Lung (tissue), 17 donors: ENCODE measurements at places on chromosomes 3 and 15.
A peak's percentile ranks its signal among the peaks of the same experiment; 100 is the strongest.

- H3K4me3 ChIP-seq, result no peak overlapping the region
- H3K36me3 ChIP-seq, result peaks cover 12% of the 10 kb centered on the region
- no peak for DNase-seq
- no peaks in the 10 kb centered on the region for H3K27me3 ChIP-seq
- no peak overlapping the region for H3K27ac ChIP-seq
Observed at GRCh38 chr3:66409771-66410754, 90.8 kb downstream of the LRIG1 start.

DNA sequence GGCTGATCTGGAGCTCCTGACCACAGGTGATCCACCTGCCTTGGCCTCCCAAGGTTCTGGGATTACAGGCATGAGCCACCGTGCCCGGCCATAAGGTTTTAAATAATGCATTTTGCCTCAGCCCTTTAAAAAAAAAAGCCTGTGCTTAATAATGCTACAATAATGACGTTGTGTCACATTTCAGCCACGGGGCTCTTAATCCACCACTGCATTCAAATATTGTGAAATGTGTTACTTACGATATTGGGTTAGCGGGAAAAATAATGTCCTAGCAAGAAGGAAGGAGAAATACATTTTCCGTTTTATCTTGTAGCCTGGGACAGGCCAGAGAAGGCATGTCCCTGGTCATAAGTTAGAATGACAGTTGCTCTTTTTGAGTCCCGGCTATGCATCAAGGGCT is 17.6 kb downstream of the PAQR5 start:
- no peaks in the 10 kb centered on the region for H3K36me3 ChIP-seq
- no peak overlapping the region for H3K27ac ChIP-seq
- no peaks in the 10 kb centered on the region for H3K27me3 ChIP-seq
- peaks cover 10% of the 10 kb centered on the region for H3K4me1 ChIP-seq

GRCh38 chr3:117141812-117142211 is 432.2 kb downstream of the TUSC7 start:
- no peak overlapping the region for H3K4me3 ChIP-seq
- no peaks in the 10 kb centered on the region for H3K27me3 ChIP-seq
- H3K4me1 ChIP-seq, result peaks cover 3% of the 10 kb centered on the region

DNA sequence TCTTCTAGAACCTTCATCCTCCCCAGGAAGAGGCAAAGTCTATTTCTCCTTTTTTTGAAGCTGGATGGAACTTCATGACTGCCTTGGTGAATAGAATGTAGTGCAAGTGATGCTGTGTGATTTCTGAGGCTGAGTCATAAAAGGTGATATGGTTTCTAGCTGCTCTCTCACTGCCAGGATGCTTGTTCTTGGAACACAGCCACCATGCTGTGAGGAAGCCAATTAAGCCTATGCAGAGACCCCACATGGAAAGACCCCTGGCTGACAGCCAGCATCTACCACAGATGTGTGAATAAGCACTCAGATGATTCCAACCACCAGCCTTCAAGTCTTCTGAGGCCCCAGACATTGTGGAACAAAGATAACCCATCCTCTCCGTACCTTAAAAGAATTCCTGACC is 57.0 kb downstream of the ISL2 start:
- H3K27ac ChIP-seq, result no peak overlapping the region
- DNase-seq, result peak; percentile 30
- no peaks in the 10 kb centered on the region for H3K36me3 ChIP-seq

DNA sequence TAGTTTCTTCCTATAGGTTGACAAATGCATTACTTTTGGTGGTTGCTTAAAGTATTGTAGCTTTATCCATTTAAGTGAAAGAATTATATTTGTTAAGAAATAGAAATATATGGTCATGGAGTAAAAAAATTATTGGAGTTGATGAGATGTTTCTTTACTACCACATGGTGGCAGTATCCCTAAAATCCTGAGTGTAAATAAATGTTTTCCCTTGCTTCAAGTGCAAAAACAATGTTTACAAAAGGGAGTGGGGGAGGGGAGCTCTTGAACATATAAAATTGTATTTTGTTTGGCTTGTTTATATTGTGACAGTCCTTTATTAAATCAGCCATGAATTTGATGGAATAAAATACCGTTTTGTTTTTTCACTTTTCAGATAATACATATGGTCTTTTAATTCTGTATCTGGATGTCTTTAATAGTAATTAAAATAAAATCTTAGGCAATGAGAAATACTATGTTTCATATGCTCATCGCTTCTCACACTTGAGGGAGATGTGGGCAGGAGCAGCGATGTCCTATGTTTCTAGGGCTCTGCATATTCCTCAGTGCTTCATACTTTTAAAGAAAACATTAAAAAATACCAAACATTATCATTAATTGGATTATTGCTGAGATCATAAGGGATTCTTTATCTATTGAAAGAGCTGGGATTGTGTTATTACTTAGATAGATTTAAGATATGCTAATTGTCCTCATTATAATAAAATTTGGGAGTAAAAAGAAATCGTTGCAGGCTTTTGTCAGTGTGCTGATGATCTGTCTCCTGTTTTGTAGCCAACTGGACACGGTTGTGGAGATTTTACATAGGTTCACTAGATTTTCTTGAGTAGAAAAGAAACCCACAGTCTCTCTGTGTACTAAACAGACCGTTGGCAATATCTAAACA is 349.7 kb downstream of the TUSC7 start:
- H3K4me3 ChIP-seq, result no peak overlapping the region
- no peak overlapping the region for H3K27ac ChIP-seq
- H3K36me3 ChIP-seq, result no peaks in the 10 kb centered on the region

DNA sequence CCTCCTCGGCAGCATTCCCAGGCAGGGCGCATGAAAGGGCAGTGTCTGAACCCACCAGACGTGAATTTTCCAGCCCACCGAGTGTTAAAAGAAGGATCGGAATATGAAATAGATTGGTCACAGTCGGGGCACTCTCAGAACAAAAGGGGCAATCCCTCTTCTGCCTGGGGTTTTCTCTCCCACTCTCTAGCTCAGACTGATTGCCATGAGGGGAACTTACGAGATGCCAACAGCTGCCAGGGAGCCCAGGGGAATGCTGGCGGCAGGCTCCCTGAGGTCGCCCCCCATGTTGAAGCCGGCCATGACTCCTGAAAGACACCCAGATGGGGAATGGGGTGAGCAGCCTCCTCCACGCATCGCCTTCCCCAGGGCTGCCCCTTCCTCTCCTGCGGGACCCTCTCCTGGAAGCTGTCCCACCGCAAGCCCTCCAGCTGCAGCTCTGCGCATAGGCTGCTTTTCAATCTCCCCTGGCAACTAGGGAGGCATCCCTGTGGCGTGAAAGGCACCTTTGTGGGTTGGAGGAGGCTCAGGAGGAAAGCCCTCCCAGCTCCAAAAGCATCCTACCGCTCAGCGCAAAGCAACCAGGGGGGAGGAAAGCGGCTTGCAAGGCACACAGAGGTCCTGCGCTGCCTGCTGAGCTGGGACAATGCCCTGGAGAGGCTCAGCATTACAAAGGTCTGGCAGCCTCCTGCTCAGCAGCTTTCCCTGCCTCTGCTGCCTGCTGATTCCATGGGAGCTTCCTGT is 64.8 kb upstream of the HEG1 start:
- H3K4me3 ChIP-seq, result no peak overlapping the region
- peak; percentile 57 for DNase-seq
- peaks cover 8% of the 10 kb centered on the region for H3K4me1 ChIP-seq
- H3K27ac ChIP-seq, result peak overlapping the region; percentile 62
- H3K27me3 ChIP-seq, result no peaks in the 10 kb centered on the region
- no peaks in the 10 kb centered on the region for H3K36me3 ChIP-seq

DNA sequence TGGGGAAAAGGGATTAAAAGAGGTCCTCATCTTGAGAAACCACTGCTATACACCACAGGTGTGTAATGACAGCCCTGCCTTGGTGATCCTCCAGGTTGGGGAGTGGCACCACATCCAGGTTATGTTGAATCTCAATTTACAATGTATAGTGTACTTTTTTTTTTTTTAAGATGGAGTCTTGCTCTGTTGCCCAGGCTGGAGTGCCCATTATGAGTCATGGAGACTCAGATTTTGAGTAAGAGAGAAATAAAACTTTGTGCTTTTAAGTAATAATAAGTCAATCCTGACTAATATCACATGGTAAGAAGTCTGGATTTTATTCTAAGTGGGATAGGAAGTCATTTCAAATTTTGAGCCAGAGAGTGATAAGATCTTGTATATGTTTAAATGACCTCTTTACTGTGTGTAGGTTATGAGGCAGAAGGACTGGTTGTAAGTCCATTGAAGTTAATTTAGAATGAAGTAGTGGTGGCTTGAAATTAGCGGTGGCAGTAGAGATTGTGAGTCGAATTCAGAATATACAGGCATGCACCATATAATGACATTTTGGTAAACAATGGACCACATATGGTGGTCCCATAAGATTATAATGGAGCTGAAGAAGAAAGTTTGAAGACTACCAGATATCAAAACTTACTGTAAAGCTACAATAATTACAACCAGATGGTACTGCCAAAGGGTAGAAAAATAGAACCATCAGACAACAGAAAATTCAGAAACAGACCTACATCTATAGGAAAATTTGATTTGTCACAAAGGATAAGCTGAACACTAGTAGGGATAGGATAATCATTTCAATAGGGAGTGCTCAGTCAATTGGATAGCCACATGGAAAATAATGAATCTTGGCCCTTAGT is 20.7 kb downstream of the POPDC2 start:
- peak overlapping the region; percentile 60 for H3K27ac ChIP-seq
- no peak for DNase-seq
- H3K4me1 ChIP-seq, result peaks cover 22% of the 10 kb centered on the region
- H3K36me3 ChIP-seq, result peaks cover 10% of the 10 kb centered on the region
- no peaks in the 10 kb centered on the region for H3K27me3 ChIP-seq

DNA sequence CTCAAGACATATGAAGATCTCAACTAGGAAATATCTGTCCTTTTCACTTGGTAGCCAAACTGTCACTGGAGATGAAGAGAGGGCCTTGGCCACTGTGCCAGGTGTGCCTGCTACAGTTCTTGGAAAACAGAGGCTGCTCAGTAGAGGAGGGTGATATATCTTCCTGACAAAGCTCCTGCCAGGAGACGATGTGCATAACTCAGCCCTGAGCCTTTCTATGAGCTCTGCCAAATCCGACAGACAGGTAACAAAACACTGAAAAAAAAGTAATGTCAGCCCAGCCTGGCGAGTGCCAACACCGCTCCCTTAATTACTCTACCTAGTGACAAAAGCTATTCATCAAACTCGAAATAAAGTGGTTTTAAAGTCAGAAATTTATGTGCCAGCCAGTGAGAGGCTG is 123.2 kb downstream of the MFSD1 start:
- no peaks in the 10 kb centered on the region for H3K36me3 ChIP-seq
- DNase-seq, result no peak
- no peak overlapping the region for H3K4me3 ChIP-seq
- no peaks in the 10 kb centered on the region for H3K27me3 ChIP-seq
- H3K27ac ChIP-seq, result no peak overlapping the region

DNA sequence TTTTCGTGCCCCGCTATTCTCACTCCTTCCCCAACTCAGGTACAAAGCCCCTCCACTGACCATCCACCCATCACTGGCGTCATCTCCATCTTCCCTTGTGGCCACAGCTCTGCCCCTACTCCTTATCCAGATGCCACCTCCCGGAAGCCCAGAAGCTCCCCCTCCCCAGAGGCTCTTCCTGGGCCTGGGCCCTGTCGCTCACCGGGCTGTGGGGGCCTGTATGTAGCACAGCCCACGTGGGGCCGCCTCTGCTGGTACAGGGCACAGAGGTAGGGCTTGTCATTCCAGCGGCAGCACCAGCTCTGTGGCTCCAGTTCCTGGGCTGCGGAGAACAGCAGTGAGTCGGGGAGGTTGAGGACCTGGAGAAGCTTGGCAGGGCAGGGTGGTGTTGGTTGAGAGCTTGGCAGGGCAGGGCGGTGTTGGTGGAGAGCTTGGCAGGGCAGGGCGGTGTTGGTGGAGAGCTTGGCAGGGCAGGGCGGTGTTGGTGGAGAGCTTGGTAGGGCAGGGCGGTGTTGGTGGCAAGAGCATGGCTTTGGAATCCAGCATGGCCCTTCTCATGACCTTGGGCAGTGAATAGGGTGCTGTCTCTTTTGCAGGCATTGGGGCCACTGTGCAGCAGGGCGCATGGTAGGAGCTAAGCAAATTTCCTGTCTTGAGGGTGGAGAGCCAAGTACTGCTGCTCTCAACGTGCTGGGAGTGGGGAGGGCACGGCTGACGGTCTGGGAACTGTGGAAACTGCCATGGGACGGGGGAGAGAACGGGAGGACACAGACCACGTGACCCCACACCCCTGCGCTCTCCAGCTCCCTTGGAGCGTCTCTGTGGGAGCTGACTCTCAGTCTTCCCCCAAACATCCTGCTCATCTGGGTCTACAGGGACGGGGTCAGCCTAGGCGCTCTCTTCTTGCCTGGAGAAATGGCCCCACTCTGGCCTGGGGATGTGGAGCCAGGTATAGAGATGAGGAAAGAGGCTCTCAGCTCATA is 43.4 kb downstream of the MUC20 start:
- no peak overlapping the region for H3K27ac ChIP-seq
- no peak for DNase-seq
- no peak overlapping the region for H3K4me3 ChIP-seq
- H3K36me3 ChIP-seq, result no peaks in the 10 kb centered on the region
- no peaks in the 10 kb centered on the region for H3K4me1 ChIP-seq

- no peak overlapping the region for H3K27ac ChIP-seq
- H3K4me1 ChIP-seq, result no peaks in the 10 kb centered on the region
- H3K36me3 ChIP-seq, result no peaks in the 10 kb centered on the region
- no peaks in the 10 kb centered on the region for H3K27me3 ChIP-seq
Observed at GRCh38 chr3:21859124-21860081, 108.4 kb upstream of the ZNF385D start.

DNA sequence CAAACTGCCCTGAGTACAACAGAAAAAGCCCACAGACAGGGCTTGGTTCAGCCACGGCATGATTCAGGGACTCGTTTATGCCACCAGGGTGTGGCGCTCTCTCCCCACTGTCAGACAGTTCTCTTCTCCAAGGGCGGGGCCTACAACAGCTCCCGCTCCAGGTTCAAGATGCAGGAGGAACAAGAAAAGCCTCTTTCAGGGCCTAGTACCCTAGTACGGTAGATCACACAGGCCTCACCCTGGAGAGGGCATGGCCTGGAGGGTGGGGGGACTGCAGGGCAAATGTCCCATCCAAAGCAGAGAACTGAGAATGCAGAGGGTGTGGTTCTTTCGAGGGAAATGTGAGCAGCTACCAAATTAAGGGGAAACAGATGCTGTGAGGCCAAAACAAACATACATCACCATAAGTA is 12.0 kb downstream of the MESD start:
- H3K4me3 ChIP-seq, result no peak overlapping the region
- no peaks in the 10 kb centered on the region for H3K27me3 ChIP-seq

- H3K27me3 ChIP-seq, result no peaks in the 10 kb centered on the region
- H3K4me1 ChIP-seq, result no peaks in the 10 kb centered on the region
- no peak for DNase-seq
- no peaks in the 10 kb centered on the region for H3K36me3 ChIP-seq
- H3K4me3 ChIP-seq, result no peak overlapping the region
Observed at GRCh38 chr15:80831606-80832224, 52.5 kb downstream of the CEMIP start.

DNA sequence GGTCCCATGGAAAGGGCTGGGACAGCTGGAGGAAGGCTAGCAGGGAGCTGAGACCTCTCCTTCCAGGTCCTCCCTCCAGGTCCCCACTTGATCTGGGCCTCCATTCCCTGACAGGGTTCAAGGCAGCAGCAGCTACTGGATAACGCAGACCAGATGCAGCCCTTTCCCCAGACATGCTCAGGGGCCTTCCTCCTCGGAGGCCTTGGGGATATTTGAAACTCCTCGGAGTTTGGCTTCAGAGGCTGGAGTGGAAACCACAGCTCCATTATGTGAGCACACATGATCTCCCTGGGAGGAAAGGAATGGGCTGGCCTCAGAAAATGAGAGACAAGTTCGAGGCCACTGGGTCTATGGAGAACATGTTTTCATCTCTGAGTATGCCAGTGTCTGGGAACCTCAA is 119.3 kb downstream of the SMAD6 start:
- H3K27me3 ChIP-seq, result no peaks in the 10 kb centered on the region
- H3K36me3 ChIP-seq, result no peaks in the 10 kb centered on the region
- no peak for DNase-seq
- H3K4me1 ChIP-seq, result no peaks in the 10 kb centered on the region

- DNase-seq, result no peak
- no peaks in the 10 kb centered on the region for H3K27me3 ChIP-seq
- H3K4me1 ChIP-seq, result peaks cover 13% of the 10 kb centered on the region
- peaks cover 10% of the 10 kb centered on the region for H3K36me3 ChIP-seq
Observed at GRCh38 chr3:152434142-152434541, 165.4 kb downstream of the MBNL1 start.
